Left renal cortex interstitium (tissue), 4 donors: ENCODE measurements at places on chromosomes 16 and 17.

DNA sequence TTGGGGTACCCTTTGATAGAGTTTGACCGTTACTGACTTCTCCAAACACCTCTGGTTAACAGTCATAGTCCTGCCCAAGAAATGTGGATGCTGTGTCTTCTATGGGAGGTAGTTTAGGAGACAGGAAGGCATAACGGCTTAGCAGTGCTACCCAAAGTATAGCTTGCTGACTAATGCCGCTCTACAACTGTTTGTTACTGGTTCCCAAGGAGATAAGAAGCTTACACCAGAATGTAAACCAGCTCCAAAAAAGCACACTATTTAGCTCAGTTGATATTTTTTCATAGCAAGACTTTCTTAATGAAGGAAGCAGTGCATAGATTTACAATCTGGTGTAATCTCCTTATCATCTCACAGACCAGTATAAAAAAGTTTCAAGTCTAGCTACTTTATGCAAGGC is 95.7 kb downstream of the HS3ST3B1 start:
- DNase-seq, result no peak

- DNase-seq, result no peak
These were observed 85.9 kb downstream of the TMEM132E start for GRCh38 chr17:34665150-34665806.

GRCh38 chr16:2977440-2977839 is 2.8 kb downstream of the PKMYT1 start:
- no peak for DNase-seq

- no peak for DNase-seq
These were observed 28.8 kb downstream of the NGFR start for GRCh38 chr17:49523706-49524472.

DNA sequence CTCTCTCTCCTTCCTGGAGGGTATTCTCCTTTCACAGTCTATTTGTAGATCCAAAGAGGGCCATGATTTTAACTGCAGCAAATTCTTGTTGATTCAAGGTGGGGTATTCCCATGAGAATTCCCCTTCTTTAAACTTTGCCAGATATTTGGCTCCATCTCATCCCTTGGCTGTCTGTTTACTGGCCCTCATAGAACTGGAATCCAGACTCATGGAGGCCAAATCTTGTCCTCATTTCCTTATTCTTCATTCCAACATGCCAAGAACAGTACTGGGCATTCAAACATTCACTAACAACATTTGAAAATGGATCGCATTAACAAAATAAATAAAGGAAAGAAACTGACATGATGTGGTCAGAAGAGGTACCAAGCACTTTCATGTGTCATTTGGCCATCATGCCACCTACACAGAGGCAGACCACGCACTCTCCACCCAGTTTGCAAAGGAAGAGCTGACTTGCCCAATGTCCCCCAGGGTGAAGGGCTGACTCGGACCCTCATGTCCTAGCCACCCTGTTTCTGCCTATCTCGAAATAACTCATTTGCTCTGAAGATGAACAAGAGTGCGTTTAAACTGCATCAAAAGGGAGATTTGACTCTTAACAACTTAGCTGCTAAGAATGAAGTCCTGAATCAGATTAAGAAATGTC is 23.1 kb upstream of the SLC35B1 start:
- DNase-seq, result no peak

- no peak for DNase-seq
These were observed 95.4 kb upstream of the CBX4 start for GRCh38 chr17:79934653-79934970.

DNA sequence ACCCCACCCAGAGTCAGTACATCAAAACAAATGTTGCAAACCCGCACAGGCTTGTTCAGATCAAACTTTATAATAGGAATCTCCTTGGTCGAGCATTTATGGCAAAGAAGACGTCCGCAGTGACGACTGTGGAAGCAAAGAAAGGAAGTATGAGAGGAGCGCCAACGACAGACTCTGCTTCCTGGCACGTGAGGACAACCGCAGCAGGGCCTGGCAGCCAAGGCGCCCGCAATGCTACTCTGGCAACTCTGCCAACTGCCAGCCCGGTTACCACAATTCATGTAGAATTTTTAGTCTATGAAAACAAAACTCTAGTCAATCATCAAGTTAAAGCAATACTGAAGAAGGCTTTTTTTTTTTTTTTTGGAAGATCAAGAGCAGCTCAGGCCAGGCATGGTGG is 24.8 kb downstream of the CYB5D2 start:
- DNase-seq, result no peak

DNA sequence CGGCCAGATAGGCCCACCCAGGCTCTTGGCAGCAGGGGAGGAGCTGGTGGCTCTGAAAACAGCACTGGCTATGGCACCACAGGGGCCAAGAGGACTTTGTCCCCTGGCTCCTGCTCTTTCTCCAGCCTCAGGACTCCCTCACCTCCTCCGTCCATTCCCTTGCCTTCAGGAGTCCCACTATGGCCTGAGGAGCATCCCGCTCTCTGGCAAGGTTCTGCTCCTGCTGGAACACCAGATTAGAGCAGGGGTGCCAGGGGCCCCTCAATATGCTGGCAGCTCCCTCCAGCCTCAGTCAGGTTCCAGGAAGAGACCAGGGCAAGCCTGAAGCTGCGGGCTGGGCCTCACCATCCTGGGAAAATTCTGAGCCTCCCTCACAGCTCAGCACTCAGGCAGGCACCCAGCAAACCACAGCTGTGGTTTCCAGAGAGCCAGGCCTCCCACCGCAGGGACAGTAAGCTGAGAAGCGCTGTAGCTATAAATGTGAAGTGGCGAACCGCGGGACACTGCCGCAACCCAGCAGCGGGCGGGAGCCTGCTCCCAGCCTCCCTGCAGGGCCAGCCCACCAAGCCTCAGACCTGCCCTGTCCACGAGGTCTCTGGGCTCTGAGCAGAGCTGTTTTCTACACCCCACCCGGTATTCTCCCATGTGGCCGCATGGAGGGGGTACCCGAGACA is 25.7 kb downstream of the C17orf100 start:
- no peak for DNase-seq
